ENCODE measurements at places on chromosomes 3 and 15.

DNA sequence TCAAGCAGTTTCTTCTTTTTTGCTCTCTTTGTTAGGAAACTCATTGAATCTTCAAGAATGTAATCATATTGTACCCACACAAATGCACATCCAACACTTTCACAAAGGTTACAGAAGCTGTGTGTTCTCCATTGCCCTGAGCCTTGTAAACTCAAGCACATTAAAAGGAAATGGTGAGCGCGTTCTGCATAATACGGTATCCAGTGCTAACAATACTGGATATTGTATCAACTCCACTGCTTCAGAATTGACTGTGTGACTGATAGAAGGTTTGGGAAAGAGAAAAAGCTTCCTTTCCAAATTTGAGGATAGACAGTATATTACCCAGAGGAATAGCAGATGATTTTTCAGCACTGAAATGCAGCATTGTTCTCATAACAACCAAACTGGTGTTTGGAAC, 268.9 kb upstream of the RBMS3 start:
- no peak for DNase-seq

- no peak for DNase-seq
Observed at GRCh38 chr3:97470481-97470880, 294.1 kb upstream of the ARL6 start.

DNA sequence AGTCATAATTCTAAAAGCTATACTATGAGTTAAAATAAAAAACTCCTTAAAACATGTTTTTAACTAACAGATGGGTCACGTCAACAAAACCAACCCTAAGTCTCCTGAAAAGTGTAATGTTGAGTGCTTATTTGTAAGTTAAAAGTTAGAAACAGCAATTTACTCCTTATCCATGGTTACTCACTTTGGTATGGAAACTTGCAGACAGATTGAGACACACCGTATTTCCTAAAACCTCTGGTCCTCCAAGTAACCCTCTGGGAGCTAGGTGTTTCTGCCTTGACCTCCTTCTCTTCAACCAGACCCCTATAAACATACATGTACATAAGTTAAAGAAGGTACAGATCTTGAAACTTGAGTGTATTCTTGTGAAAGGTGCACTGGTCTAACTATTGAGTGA, 3.1 kb downstream of the COL8A1 start:
- no peak for DNase-seq

- DNase-seq: no peak
Observed at GRCh38 chr3:5750874-5751640, 563.5 kb downstream of the EDEM1 start.

- DNase-seq: no peak
Observed at GRCh38 chr15:64344651-64345294, 11.2 kb downstream of the CSNK1G1 start.

DNA sequence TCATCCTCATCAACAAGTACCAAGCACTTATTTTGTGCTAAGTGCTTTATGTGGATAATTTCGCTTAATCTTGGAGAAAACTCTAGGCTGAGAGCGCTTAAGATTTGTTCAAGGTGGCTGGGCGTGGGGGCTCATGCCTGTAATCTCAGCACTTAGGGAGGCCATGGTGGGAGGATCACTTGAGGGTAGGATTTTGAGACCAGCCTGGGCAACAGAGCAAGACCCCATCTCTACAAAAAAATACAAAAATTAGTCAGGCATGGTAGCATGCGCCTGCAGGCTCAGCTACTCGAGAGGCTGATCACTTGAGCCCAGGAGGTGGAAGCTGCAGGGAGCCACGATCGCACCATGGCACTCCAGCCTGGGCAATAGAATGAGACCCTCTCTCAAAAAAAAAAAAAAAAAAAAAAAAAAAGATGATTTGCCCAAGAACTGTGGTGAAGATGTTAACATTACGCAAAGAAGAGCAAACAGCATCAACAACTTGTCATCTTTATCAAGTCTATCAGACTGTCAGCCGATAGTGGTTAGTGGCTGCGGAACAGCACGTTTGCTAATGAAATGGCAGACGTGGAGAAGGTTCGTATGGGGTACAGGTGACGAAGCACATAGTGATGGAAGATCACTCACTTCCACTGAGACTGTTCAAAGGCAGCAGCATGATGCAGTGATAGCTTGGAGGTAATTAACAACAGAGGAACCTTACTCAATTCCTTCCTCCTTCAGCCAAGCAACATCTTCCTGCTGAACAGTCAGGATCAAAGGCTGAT, 27.7 kb downstream of the NRROS start:
- no peak for DNase-seq

DNA sequence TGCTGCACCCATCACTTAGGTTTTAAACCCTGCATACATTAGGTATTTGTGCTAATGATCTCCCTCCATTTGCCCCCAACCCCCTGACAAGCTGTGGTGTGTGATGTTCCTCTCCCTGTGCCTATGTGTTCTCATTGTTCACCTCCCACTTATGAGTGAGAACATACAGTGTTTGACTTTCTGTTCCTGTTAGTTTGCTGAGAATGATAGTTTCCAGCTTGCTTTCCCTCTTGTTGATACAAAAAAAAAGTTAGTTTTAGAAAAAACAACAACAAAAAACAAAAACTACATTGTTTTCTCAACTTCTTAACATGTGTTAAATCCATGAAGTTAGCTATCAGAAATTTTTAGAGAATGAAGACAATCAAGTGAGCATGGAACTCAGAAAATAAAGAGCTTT, 953.0 kb downstream of the VGLL3 start:
- no peak for DNase-seq

- no peak for DNase-seq
Observed at GRCh38 chr3:87733671-87734367, 325.0 kb downstream of the CGGBP1 start.

GRCh38 chr3:31533169-31534064, 692 bp downstream of the STT3B start:
- peak; percentile 74 for DNase-seq

GRCh38 chr3:136193278-136194054, 2.7 kb downstream of the MSL2 start:
- DNase-seq: no peak

DNA sequence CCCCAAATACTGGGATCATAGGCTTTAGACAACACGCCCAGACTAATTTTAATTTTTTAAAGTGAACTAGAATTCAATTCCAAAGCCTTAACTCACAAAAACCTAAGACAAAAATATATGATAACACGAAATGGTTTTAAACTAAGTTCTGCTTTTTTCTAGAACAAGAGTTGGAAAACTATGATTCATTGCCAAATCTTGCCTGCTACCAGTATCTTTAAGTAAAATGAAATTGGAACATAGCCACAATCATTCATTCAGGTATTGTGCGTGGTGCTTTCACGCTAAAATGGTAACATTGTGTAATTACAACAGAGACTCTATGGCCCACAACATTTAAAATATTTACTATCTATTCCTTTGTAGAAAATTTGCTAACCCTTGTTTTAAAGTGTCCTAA, 488.0 kb upstream of the ZNF385D start:
- no peak for DNase-seq

GRCh38 chr3:8237893-8238292, 263.7 kb upstream of the LMCD1 start:
- no peak for DNase-seq

DNA sequence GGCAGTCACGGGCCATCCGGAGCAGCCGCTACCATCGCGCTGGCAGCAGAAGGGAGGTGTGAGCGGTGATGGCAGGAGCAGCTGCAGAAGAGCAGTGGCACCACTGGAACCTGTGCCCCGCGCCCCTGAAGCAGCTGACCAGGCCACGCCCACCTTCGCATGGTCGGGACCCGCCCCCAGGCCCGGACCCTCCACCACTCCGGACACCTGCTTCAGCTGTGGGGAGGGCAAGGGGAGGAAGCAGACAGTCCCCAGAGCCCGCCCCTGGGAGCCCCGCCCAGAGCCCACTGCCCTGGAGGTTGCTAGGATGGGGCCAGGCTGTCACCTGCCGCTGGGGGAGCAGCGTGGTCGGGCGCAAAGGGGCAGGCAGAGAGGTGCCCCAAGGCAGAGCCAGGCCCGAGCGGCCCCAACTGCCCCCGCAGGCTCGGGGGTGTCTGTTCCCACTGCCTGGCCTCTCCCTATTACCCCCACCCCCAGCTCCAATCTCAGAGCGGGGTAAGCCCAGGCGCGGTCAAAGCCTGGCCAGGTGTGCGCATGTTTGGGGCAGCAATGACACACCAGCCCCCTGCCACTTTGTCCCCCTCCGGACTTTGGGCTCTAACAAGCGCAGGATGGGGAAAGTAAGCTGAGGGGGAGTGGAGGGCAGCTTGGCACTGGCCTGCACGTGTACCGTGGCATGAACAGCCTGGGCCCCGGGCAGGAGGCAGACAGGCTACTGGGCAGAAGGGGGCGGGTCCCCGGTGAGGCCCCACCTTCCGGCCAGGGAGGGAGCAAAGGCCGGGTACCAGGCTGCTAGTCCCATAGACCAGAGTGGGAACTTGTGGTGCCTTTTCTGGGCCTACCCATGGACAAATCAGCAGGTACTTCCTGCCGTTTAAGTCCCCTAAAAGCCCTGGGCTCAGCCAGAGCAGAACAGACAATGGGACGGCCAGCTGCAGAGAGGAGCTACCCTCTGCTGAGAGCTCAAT, 8.7 kb downstream of the SPCS1 start:
- peak; percentile 52 for DNase-seq

DNA sequence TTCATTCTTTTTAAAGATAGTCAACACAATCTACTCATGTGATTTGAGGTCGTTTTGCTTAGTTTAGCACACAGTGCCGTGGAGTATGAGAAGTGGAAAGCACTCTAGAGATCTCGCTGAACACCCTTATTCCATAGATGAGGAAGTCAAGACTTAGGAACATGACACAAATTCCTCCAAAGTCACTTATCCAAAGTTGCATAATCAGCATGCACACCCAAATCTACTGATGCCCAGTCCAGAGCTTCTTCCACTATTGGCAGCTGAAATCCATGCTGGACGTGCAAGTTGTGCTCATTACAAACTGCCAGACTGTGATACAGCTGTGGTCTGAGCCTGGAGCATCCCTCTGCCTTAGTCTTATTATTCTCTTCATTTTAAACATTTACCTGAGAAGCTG, 83.5 kb upstream of the ZNF280D start:
- no peak for DNase-seq

GRCh38 chr3:191770541-191770940, 309.6 kb downstream of the PYDC2 start:
- DNase-seq: peak; percentile 27

- DNase-seq: no peak
Observed at GRCh38 chr3:96970211-96970610, 155.8 kb downstream of the EPHA6 start.

- no peak for DNase-seq
Observed at GRCh38 chr3:71636482-71636881, 53.0 kb upstream of the FOXP1 start.

- no peak for DNase-seq
Observed at GRCh38 chr3:128341659-128342395, 124.9 kb downstream of the DNAJB8 start.

DNA sequence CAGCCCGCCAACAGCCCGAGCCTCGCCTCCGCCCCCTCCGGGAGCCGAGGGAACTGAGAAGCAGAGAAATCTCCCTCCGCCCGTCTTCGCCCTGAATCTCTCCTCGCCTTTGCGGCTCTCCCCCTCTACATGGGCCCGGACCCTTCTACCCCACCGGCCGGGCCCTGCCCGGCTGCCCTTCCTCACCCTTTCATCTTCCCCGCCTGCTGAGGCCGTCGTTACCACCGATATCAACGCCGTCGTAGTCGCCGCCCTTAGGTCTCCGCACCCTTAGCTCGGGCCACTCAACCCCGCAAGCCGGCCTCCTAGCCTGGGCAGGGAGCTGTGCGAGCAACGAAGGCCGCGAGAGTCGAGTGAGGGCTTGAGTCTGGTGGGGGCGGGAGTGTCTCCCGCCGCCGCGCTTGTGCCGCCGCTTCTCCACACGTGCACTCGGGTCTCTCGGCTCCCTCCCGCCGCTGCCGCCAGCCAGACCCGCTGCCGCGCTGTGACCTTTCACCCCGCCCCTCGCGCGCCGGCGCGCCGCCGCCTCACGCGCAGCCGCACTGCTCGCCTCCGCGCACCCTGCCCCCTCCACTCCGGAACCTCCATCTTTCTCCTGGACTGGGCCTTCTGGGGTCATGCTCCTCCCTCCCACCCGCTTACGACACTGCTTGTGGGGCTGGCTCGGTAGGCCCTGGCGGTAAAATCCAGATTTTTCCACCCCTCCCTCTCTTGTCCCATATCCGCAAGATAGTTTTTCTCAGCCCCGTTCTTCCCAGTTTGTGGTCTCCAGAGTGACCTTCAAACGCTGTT, at the start of gene NAA50:
Gene NAA50, minus strand, starts transcription at position 494 of the 792 bp plus-strand sequence. Its CDS starts 300 bp downstream, at position 194.
- DNase-seq: peak; percentile 97

DNA sequence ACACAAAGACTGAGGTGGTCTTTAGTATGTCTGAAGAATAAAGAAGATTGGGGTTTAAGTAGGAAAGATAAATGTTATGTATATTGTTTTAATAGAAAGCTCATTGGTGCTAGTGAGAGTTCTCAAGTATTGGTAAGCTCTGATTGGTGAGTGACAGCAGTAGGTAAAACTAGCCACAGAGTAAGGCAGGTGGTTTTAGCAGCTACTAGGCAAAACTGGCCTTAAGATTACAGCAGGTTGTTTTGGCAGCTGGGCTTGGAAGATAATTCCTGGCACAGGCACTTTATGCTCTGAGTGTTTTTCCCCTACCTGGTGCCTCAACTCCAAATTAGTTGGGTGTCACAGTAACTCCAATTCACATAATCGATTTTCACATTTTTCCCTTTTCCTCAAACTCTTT, 66.3 kb downstream of the STAG1 start:
- DNase-seq: no peak

- no peak for DNase-seq
Observed at GRCh38 chr3:37823189-37823588, 38.5 kb upstream of the CTDSPL start.

DNA sequence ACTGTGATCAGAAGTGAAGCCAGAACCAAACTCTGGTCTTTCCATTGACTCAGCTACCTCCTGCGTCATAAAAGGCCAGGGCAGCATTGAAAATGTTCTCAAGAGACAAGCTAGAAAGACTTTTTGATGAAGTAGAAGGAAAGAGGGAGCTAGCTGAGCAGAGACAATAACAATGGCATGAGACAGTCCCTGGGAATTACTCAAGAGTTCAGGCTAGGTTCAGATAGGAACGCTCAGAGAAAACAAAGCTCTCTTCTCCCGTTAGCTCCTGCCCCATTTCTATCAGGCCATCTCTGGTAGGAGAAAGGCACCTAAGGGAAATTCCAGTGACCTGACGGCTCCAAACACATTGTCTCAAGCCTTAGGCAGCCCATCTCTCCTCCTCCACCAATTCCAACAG, 7.0 kb upstream of the OXTR start:
- DNase-seq: no peak

- DNase-seq: no peak
Observed at GRCh38 chr3:159770998-159771397, 217.6 kb upstream of the IL12A start.

- DNase-seq: peak; percentile 24
Observed at GRCh38 chr3:193593668-193594030, 641 bp downstream of the OPA1 start.

GRCh38 chr3:146269271-146269670, 18.4 kb upstream of the PLSCR4 start:
- no peak for DNase-seq

Data from right hindlimb (tissue), 1 donor.